ENCODE measurements at places on chromosomes 16 and 17.
A peak's percentile ranks its signal among the peaks of the same experiment; 100 is the strongest.

DNA sequence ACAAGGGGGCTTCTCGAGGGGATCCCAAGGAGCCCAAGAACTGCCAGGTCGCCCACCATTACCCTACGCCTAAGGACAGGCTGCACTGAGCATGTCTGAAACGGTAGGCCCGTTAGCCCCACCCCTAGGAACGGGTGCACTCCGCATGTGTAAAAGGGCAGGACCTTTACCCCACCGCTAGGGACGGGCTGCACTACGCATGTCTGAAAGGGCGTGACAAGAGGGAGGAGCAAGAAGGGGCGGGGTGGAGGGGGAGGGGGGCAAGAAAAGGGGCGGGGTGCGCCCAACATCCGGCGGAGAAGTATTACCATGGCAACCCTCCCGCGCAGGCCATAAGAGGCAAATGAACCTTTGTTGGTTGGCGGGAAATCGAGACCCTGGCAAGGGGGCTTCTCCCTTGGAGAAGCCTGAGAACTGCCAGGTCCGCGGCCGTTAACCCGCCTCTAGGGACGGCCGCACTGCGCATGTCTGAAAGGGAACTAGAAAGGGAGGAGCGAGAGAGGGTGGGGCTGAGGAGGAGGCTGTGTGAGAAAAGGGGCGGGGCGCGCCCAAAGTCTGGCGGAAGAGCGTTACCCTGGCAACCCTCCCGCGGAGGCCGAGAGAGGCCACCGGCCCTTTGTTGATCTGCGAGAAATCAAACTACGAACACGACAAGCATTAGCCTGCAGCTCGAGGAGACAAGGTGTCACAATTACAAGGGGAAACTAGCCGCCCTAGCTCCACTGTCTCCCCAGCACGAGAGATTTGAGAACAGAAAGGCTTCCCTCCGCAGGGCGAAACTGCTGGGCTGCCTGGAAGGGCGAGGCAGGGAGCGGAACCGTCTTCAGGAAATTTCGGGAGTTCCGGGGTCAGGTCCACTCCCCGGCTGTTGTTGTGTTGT lies 2046.8 kb downstream of the TP53TG3F start:
- DNase-seq = no peak

DNA sequence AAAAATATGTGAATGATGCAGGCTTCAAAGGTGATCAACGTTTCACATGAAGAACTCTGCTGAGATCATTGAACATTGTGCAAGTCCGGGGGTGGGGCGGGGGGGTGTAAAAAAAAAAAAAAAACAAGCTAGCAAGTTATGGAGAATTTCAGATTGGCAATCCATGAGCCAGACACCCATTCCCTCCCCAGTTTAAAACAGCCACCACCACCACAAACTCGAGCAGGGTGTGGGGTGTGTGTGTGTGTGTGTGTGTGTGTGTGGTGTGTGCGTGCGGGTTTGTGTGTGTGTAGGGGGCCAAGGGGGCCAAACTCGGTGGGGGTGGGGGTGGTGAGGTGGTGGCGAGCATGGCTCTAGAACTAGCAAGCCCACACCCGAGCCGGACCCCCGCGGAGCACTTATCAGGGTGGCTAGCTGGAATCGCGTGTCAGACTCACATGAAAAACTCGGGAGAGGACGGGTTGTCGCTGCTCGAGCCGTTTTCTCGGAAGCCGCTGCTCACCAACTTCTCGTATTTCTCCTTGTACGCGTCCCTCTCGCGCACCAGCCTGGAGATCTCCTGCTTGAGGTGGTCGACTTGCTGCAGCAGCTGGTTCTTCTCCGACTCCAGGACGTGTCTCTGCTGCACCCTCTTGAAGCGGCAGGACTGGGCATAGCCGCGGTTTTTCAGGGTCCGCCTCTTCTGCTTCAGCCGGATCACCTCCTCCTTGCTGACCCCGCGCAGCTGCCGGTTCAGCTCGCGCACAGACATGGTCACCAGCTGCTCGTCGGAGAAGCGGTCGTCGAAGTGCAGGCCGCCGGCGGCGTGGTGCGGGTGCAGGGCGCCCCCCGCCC lies 2.0 kb downstream of the MAF start:
- peak; percentile 58 for DNase-seq

- no peak for DNase-seq
Measured at GRCh38 chr17:58092101-58092796, 9.0 kb downstream of the DYNLL2 start.

DNA sequence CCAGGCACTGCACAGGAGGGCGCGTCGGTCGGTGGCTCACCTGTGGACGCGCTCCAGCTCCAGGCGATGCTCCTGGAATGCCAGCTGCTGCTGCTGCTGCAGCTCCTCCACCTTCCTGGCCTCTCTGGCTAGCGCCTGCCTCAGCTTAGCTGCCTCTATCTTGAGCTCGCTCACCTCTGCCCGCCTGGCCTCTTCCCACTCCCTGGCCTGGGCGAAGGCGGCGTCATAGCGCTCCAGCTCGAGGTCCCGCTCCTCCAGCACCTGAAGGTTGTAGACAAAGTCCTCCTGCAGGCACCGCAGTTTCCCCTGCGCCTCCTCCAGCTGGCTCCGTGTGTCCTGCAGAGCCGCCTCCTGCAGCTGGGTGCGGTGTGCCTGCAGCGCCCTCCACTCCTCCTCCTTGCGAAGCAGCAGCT lies 11.1 kb downstream of the CCDC57 start:
- no peak for DNase-seq

DNA sequence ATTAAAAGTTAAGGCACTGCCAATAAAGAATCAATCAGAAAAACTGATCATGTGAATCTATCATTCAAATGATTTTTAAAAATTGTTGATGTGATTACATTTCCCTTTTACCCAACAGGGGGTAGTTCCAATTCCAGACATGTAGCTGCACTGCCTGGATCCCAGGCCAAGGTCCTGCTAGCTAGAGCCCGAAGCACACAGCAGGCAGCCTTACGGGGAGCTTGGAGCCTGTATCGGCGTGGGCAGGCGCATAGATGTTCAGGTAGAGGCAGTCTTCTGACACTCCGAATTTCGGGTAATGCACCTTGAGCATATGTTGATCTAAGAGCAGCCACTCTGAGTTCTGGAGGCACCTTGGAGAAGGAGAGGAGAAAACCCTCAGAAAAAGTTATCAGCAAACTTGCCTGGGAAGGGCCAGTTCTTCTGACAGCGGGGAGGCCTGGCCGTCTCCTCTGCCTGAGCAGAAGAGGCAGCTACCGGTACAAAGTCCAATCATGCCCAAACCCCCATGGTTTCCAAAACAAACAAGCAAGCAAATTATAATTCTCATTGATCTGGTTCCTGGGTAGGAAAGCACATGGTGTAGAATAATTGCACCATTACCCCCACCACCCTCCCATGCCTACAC lies 3.6 kb downstream of the CES5A start:
- no peak for DNase-seq

- DNase-seq = no peak
Measured at GRCh38 chr17:50186661-50187393, 14.6 kb downstream of the COL1A1 start.

- no peak for DNase-seq
Measured at GRCh38 chr16:65260746-65261145, 138.9 kb upstream of the CDH11 start.

Data from left renal pelvis (tissue), 4 donors.